ENCODE measurements at places on chromosomes 2 and 18. TPM values are rescaled to one million over a fixed set of nuclear protein-coding genes. Genes with fewer than 3 reads are reported as not detected.
A peak's percentile ranks its signal among the peaks of the same experiment; 100 is the strongest.

ARHGEF4 gene
- total RNA-seq: 16.1 TPM

SLC9A2 gene
- 13.4 TPM for total RNA-seq

CD207 gene
- not detected for total RNA-seq

ERICH2 gene
- 2.0 TPM for total RNA-seq

HOXD11 gene
- not detected for total RNA-seq

SCN1A gene
- total RNA-seq: not detected

CHRNA1 gene
- not detected for total RNA-seq

DSG4 gene
- not detected for total RNA-seq

NXPH2 gene
- not detected for total RNA-seq

DNA sequence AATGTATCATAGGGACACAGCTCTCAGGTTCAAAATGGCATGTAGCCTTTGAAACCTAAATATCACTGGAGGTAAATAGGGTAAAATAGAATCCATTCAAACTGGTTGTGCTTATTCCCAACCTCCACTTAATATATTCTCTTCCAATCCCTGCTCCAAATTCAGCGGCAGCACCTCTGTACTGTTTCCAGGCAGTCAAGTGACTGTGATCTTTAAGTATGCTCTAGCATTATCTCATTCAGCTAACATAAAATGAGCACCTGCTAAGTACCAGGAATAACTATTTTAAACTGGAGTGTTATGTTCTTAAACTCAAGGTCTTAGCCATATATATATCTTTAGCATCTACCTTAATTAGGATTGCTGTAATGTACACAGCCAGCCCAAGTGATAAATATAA, 269.2 kb upstream of the SESTD1 start:
- no peaks in the 10 kb centered on the region for H3K4me1 ChIP-seq
- H3K27ac ChIP-seq: no peak overlapping the region
- no peak for DNase-seq
- H3K27me3 ChIP-seq: no peaks in the 10 kb centered on the region
- H3K4me3 ChIP-seq: no peak overlapping the region

DNA sequence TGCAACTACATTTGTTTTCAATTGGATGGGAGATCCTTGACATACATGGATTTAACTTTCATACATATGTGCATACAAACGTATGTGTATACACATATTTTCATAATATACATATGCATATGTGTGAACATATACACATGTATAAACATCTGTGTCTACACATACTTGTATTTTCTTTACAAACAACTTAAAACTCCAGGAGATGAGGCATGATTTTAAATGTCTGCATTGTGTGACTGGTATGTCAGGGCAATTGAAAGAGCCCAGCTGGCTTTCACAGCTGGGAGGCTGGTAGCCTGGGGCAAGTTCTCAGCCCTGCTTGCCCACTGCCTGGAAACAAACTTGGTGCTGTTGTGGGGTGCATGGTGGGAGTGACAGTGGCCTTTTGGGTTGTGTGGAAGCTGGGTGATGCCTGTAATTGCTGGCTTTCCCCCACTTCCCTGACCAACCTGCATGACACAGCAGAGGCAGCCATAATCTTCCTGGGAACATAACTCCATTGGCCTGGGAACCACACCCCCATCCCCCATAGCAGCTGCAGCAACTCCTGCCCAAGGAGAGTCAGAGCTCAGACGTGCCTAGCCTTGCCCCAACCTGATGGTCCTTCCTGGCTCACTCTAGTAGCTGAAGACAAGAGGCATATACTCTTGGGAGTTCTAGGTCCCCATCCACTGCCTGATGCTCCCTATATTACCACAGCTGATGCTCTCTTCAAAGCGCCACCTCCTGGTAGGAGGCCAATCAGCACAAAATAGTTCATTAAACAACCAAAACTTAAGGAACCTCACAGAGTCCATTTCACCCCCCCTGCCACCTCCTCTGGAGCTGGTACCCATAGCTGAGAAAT, 158.3 kb downstream of the CERS6 start:
- no peaks in the 10 kb centered on the region for H3K4me1 ChIP-seq
- H3K27me3 ChIP-seq: no peaks in the 10 kb centered on the region
- no peak overlapping the region for H3K4me3 ChIP-seq
- H3K27ac ChIP-seq: no peak overlapping the region

DNA sequence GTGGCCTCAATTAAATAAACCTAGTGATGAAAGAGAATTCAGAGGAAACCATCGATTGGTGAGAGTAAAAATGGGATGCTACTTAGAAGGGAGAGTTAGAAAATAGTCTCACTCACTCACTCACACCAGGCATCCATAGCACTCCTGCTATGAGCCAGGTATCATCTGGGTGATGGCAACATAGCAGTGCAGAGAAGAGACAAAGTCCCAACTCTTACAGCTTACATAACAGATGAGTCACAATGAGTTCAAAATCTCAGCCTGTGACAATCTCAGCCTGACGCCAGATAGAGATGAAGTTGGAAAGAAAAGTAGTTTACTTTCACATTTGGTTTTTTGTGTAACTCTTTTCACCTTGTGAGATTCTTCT, 55.4 kb upstream of the THOC1 start:
- no peak overlapping the region for H3K4me3 ChIP-seq
- no peak overlapping the region for H3K27ac ChIP-seq
- H3K27me3 ChIP-seq: peaks cover 87% of the 10 kb centered on the region
- H3K4me1 ChIP-seq: peaks cover 7% of the 10 kb centered on the region
- DNase-seq: no peak
- H3K36me3 ChIP-seq: no peaks in the 10 kb centered on the region

- H3K36me3 ChIP-seq: no peaks in the 10 kb centered on the region
- H3K4me3 ChIP-seq: no peak overlapping the region
- no peak for DNase-seq
- H3K27ac ChIP-seq: no peak overlapping the region
Observed at GRCh38 chr2:45849491-45850283, 198.2 kb downstream of the PRKCE start.

GRCh38 chr2:8094526-8094925, 587.3 kb upstream of the ID2 start:
- no peak for DNase-seq
- no peaks in the 10 kb centered on the region for H3K4me1 ChIP-seq
- no peak overlapping the region for H3K4me3 ChIP-seq
- no peak overlapping the region for H3K27ac ChIP-seq
- peaks cover 12% of the 10 kb centered on the region for H3K27me3 ChIP-seq
- H3K36me3 ChIP-seq: no peaks in the 10 kb centered on the region

- no peak for DNase-seq
- no peak overlapping the region for H3K27ac ChIP-seq
- H3K27me3 ChIP-seq: no peaks in the 10 kb centered on the region
- H3K4me3 ChIP-seq: no peak overlapping the region
- peaks cover 5% of the 10 kb centered on the region for H3K4me1 ChIP-seq
Observed at GRCh38 chr18:67778016-67778415, 261.5 kb upstream of the DSEL start.

- H3K4me1 ChIP-seq: peaks cover 51% of the 10 kb centered on the region
- no peaks in the 10 kb centered on the region for H3K27me3 ChIP-seq
- H3K4me3 ChIP-seq: no peak overlapping the region
- H3K27ac ChIP-seq: peak overlapping the region; percentile 42
- no peak for DNase-seq
Observed at GRCh38 chr2:112684415-112684775, 36.4 kb upstream of the NT5DC4 start.

DNA sequence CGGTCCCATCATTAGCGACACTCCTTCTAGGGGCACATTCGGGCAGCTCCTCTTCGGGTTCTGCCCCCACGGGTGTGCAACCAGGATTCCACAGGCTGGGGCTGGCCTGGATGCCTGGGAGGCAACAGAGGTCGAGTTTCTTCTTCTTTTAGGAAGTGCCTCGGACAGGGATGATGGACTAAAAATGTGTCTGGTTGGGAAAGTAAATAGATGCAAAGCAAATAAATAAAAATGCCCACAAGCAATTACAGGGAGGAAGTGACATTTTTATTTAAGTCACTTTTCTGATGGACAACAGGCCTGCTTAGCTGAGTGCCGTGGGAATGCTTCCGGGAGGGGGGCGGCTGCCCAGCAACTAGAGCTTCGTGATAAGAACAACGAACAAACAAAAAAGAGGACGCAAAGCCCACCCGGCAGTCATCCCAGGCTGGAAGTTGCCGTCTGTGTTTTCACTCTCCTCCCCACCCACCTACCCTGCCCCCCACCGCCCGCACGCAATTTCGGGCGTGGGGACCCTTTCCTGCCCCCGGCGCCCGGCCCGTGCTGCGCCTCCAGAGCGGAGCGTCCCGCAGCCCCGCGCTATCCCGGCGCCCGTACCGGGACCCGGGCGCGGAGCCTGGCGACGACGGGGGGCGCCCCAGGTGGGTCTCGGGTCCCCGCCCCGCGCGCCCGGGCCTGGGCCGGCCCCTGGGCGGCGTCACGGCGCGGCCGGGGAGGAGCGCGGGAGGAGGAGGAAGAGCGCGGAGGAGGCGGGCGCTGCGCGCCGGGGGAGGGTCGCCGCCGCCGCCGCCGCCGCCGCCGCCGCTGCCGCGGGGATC, 412 bp upstream of the NCK2 start:
- H3K27ac ChIP-seq: no peak overlapping the region
- peaks cover 16% of the 10 kb centered on the region for H3K4me1 ChIP-seq
- H3K4me3 ChIP-seq: peak overlapping the region; percentile 56
- H3K36me3 ChIP-seq: no peaks in the 10 kb centered on the region
- peaks cover 9% of the 10 kb centered on the region for H3K27me3 ChIP-seq

DNA sequence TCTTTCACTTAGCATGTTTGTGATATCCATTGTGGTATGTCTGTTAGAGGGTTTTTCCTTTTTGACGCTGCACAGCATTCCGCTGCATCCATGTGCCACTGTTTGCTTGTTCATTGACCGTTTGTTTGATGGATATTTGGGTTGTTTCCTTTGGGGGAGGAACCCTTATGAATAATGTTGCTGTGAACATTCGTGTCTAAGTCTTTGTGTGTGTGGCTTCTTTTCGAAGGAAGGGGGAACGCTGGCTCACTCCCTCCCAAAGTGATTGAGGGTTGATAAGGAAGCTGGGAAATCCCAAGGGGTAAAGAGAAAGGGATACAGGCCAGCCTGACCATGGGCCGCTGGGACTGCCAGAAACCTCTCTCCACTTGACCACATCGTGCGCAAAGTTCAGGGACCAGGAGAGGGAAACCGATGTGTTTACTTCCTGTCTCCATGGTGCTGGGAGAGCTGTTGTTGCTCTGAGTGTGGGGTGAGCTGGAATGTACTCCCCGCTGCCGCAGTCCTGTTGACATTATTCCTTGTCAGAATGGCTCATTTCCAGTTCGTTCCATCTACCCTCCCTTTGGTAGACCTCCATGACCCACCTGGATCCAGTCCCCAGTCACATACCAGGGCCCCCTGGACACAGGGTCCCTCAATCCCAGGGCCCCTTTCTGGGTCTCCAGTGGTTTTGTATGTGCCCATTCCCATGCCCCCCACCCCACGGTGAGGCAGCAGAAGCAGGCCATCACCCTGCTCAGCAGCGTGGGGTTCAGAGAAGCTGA, 39.6 kb downstream of the HS1BP3 start:
- no peak for DNase-seq
- H3K36me3 ChIP-seq: no peaks in the 10 kb centered on the region
- H3K4me3 ChIP-seq: no peak overlapping the region
- H3K4me1 ChIP-seq: peaks cover 22% of the 10 kb centered on the region
- H3K27ac ChIP-seq: no peak overlapping the region

DNA sequence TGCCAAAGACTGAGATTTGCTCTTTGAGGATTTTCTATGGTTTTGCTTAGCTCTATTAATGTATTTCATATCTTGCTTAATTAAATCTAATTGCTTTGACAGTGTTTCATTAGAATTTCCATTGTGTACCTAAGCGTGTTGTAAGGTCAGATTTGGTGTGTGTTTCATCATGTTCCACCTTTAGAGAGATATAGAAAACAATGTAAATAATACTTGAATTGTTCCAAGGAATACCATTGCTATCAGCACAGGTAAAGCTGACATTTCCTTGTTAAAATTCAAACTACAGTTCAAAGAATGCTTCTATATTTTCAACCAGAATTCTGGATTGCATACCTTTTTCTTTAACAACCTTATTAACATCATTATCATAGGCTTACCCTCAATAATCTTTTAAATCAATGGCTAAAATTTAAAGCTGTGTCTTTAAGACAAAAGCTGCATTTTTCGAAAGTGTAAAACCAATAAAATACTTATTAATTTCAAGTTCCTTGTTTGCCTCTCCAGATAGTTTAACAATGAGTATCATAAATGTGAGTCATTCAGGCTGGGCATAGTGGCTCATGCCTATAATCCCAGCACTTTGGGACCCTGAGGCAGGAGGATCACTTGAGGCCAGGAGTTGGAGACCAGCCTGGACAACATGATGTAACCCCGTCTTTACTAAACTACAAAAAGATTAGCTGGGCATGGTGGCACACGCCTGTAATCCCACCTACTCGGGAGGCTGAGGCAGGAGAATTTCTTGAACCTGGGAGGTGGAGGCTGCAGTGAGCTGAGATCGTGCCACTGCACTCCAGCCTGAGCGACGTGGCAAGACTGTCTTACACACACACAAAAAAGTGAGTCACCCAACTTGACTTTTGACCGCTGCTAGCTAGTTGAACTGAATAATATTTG, 188.0 kb upstream of the PKDCC start:
- H3K36me3 ChIP-seq: no peaks in the 10 kb centered on the region
- no peaks in the 10 kb centered on the region for H3K27me3 ChIP-seq
- H3K4me1 ChIP-seq: peaks cover 39% of the 10 kb centered on the region
- DNase-seq: peak; percentile 63
- peak overlapping the region; percentile 93 for H3K27ac ChIP-seq
- H3K4me3 ChIP-seq: peak overlapping the region; percentile 47

- no peak for DNase-seq
- no peak overlapping the region for H3K4me3 ChIP-seq
- H3K4me1 ChIP-seq: no peaks in the 10 kb centered on the region
- H3K27ac ChIP-seq: no peak overlapping the region
- peaks cover 99% of the 10 kb centered on the region for H3K27me3 ChIP-seq
Observed at GRCh38 chr2:239625971-239626734, 225.3 kb upstream of the HDAC4 start.

GRCh38 chr2:32691678-32692077, 63.8 kb downstream of the TTC27 start:
- no peak overlapping the region for H3K4me3 ChIP-seq
- no peak for DNase-seq
- no peaks in the 10 kb centered on the region for H3K4me1 ChIP-seq
- no peaks in the 10 kb centered on the region for H3K36me3 ChIP-seq
- no peaks in the 10 kb centered on the region for H3K27me3 ChIP-seq

GRCh38 chr2:112947374-112947773, 30.4 kb upstream of the IL36G start:
- peaks cover 7% of the 10 kb centered on the region for H3K4me1 ChIP-seq
- no peak overlapping the region for H3K27ac ChIP-seq
- no peak overlapping the region for H3K4me3 ChIP-seq
- H3K36me3 ChIP-seq: no peaks in the 10 kb centered on the region

GRCh38 chr18:75023473-75023872, 185.5 kb downstream of the PTGR3 start:
- no peaks in the 10 kb centered on the region for H3K36me3 ChIP-seq
- no peak overlapping the region for H3K27ac ChIP-seq
- H3K4me1 ChIP-seq: no peaks in the 10 kb centered on the region
- no peaks in the 10 kb centered on the region for H3K27me3 ChIP-seq
- no peak for DNase-seq
- H3K4me3 ChIP-seq: no peak overlapping the region

- no peaks in the 10 kb centered on the region for H3K36me3 ChIP-seq
- peak overlapping the region; percentile 86 for H3K27ac ChIP-seq
- peaks cover 61% of the 10 kb centered on the region for H3K4me1 ChIP-seq
- peak overlapping the region; percentile 35 for H3K4me3 ChIP-seq
Observed at GRCh38 chr2:71952572-71953188, 195.0 kb downstream of the CYP26B1 start.
